ENCODE measurements at places on chromosomes 1 and 21. TPM values are rescaled to one million over a fixed set of nuclear protein-coding genes. Genes with fewer than 3 reads are reported as not detected.

FMO4 gene
- total RNA-seq: 0.96 TPM

DYRK3 gene
- total RNA-seq: 24.7 TPM

HSD3B2 gene
- total RNA-seq: not detected

ADAMTS4 gene
- total RNA-seq: 110 TPM

CA14 gene
- total RNA-seq: not detected

SYT6 gene
- not detected for total RNA-seq

All from regular cardiac myocyte (primary cell).